Immature natural killer cell (primary cell): ENCODE measurements at places on chromosomes 3 and 15.

GRCh38 chr3:185051801-185052200 lies 101.1 kb downstream of the C3orf70 start:
- DNase-seq = no peak

GRCh38 chr15:45091576-45091975 lies 22.4 kb downstream of the DUOX2 start:
- no peak for DNase-seq

DNA sequence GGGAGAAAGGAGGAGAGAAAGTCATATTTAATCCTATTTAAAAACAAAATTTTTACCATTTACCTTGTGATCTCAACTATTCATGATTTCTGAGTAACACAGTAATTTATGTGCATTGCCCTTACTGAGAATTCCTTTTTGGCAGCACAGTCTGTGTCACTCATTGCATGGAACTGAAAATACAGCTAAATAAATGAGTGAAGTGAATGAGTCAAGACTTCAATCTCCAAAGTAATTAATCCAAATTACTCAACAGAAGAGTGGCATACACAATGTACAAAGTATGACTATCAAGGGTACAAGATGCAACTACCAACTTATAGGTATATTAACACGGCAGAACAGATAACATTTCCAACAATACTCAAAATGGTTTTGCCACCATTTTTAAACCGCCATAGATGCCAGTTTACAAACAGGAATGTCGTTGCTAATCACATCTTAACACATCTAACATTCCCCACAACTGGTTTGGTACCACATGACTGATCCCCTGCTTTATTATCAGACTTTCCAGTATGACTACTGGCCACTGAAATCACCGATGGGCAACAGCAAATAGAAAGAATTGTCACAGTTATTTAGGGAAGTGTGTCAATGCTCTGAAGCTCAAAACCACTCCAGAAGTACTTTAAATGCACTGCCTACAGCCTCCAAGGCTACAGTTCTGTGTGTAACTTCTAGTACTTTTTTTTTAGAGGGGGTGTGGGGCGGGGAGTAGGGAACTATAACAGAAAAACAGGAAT lies 410.4 kb downstream of the SHQ1 start:
- DNase-seq = no peak

- no peak for DNase-seq
Measured at GRCh38 chr15:63672775-63673174, 75.6 kb downstream of the FBXL22 start.

DNA sequence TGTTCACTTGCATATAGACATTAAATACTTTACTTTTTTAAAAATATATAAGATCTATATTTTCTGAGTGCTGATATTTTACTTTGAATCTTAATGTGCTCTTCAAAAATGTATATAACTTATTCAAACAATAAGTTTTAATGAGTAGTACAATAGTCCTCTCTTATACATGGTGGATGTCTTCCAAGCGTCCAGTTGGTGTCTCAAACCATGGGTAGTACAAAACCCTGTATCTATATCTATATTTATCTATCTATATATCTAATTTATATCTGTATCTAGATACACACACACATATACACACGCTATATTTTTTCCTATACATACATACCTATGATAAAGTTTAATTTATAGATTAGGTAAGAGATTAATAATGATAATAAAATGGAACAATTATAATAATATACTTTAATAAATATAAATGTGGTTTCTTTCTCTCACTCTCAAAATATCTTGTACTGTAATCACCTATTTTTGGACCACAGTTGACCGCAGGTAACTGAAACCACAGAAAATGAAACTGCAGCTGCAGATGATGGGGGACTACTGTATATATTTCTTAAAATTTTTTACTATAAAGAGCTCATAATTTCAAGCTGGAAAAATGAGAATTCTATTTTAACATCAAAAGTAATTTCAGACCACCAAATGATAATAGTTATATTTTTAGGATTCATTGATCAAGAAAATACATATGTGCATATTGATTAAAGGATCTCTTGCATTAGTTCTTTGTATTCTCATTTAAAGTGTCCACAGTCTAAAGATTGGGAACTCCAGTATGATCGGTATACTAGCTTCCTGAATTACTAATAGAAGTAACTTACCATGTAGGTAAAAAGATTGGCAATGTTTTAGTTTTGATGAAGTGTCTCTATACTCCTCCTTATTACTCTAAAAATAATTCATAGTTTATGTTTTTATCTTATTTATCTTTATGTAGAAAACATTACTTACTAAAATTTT lies 215.1 kb upstream of the MLF1 start:
- DNase-seq = no peak

DNA sequence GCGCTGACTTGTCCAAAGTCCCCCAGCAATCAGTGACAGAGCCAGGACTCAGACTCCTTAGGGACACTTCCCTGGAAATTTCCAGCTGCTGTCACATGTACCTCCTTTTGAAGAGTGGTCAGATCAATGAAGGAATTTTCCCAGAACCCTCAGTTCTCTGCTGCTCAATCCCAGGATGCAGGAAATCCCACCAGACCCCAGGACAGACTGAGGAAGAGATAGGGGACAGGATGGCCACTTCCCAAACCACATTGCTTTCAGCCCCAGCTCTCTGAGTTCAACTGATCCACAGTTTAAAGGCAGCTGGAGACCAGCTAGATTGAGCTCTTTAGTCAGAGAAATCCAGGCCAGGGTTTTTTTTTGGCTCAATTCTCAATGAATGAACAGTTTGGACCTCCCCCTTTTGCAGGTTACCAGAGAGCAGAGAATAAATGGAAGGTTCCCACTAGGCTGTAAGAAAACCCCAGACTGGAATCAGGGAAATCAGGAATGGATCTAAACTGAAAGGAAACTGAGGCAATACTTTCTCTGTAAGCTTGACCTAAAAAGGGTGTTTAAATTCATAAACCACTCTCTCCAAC lies 1.5 kb downstream of the CYP1A1 start:
- no peak for DNase-seq

DNA sequence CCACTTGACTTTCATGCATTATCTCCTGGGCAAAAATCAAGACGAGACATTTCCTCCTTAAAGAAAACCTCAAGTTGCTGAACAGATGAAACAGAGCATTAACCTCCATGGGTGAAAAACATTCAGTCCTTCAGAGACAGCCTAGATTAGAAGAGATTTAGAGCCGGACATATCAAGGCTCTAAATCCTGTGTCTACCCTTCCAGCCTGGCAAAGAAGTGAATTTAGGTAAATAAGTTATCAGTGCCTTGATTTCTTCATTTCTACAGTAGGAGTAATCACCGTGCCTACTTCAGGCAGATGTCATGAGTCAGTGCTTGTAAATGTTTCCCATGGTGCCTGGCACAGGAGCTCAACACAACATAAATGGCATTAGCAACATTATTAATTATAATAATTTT lies 159.3 kb upstream of the PRICKLE2 start:
- DNase-seq = no peak

GRCh38 chr3:119647843-119648575 lies 12.4 kb downstream of the POPDC2 start:
- DNase-seq = no peak

- no peak for DNase-seq
Measured at GRCh38 chr15:42734076-42734672, 2.8 kb downstream of the CDAN1 start.

GRCh38 chr3:174193604-174194003 lies 665.5 kb upstream of the NAALADL2 start:
- DNase-seq = no peak

DNA sequence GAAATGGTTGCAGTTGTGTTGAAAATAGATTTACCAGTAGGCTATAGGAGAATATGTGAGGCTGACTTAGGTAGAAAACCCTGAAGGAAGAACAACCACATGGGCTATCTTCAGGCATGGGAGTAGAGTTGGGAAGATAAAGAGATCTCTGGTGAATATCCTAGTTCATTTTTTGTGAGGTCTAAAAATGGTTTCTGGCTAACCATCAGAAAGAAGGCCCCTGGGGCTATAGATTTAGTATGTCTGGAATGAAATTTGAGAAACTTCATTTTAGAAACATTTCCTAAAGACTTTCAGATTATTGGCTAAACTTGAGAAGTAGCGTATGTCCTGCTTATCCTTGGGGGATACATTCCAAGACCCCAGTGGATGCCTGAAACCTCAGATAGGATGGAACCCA lies 148.2 kb downstream of the NAALADL2 start:
- no peak for DNase-seq

- DNase-seq = no peak
Measured at GRCh38 chr3:37096288-37096687, 78.1 kb downstream of the LRRFIP2 start.

- DNase-seq = no peak
Measured at GRCh38 chr15:64456634-64457108, 3.7 kb upstream of the ZNF609 start.

DNA sequence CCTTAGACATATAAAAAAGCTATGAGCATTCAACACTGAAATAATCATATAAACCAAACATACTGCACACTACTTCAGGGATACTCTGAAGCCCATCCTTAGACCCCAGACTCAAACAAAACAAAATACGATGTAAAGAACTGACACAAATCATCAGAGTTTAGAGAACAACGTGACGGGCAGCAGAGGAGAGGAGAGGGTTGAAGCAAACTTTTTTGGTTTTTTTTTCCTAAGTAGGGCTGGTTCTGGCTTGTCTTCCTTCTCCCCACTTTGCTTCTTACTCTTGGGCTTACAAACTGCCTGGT lies 34.7 kb downstream of the GAP43 start:
- no peak for DNase-seq

GRCh38 chr15:92576597-92577200 lies 78.9 kb downstream of the FAM174B start:
- no peak for DNase-seq

DNA sequence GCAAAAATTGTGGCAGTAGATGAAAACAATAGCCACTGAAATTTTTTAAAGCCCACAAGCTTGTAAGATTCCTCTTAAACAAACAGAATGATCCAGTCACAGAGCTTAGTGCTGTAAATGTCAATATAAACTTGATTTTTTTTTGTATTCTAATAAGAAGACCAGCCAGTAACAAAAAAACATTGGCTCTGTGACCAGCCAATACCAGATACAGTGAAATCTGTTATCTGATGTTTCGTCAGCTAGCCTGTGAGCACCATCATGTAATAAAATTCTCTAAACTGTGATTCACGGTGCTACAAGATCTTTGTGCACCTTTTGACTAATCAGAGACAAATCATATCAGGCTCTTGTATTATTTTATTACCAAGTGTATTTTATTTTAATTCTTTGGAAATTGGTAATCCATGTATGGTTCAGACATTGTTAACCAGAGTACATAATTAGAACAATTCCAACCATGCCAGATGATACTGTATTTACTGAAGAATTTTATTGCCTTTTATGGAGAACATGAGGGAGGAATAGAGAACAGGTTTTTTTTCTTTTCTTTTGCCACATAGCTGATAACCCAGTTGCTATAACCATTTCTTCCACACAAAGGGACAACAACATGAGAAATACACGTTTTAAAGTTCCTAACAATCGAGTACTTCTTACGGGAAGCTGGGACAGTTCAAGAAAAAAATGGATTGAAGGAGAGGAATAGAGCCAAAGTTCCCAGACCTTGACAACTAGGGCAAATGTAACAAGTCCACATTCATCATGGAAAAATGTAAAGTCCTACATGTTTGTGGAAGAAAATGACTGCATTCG lies 71.9 kb downstream of the FILIP1L start:
- DNase-seq = no peak

DNA sequence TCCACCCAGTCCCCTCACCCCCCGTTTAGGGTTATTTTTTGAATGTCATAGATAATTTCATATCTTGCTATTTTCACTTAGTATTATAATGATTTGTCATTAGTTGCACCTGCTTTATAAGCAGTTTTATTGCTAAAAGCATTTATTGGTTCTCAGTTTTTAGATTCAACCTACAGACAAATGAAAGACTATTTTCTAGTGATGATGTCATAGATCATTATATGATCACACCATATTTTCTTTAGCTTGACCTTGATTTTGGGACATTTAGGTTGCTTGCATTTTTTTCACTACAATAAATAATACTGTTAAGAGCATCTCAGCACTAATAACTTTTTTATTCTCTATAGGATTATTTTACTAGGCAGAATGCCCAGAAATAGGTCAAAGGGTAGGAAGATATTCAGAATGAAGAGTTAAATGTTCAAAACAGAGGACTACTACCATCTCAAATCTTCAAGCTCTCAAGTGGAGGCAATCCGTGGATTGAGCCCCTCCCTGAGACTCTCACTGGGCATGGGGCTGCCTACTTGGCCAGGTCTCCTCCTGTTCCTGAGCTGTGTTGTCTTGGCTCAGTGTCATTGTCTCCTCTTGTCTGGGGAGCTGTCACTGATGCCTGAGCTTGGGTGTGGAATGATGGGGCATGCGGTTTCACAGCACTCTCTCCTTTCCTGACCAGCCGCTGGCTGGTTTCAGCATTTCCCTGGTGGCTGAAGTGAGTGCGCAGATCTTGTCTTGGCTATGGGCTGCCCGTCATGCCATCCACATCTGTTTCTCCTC lies 28.4 kb downstream of the CHCHD6 start:
- no peak for DNase-seq

- DNase-seq = no peak
Measured at GRCh38 chr3:111047042-111047441, 24.6 kb upstream of the NECTIN3 start.

GRCh38 chr15:26126070-26126469 lies 262.9 kb upstream of the ATP10A start:
- no peak for DNase-seq

- no peak for DNase-seq
Measured at GRCh38 chr3:147655236-147655635, 246.1 kb downstream of the ZIC1 start.

DNA sequence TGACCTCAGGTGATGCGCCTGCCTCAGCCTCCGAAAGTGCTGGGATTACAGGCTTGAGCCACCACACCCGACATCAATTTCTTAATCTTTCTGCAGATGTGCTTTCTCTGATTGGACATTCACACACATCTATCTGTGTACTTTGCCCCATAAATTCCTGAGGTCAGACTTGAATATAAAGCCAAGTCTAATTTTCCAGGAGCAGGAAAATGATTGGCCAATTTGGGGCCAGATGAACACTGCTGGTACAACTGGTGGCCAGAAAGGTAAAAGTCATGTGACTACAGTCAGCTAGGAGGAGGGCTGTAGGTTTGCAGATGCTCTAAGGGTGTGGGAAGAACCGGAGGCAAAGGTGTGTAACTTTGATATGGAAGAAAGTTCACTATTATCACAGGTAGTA lies 3.2 kb upstream of the RAD51 start:
- no peak for DNase-seq

DNA sequence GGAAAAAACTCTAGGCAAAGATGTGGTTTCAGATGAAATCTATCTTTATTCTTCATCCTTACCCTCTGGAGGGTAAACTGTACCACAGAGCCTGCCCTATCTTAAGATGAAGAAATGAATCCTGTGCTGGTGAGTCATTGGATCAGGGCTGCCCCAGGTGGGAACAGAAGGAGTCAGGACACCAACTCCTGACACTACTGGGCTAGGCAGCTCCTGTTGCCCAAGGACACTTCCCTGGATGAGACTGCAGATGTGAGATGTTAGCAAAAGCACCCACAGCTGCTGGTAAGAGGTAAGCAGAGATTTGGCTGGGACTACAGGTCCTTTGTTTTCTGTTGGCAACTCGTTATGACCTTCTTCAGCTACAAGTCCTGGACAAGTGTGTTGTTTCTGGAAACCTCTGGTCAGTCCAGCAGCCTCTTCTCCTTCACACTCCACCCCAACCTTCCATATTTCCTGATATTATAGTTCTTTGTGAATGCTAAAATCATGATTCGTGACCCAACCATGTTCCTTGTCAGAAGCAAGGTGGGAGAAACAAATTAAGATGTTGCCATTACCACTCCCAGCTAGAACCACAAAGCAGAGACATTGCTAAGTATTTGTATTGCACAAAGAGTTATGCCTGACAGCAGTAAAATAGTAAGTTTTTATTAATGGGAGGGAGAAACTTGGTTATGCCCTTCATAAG lies 104.2 kb upstream of the TGFBR2 start:
- no peak for DNase-seq
